ENCODE measurements at places on chromosomes 6 and 20.

DNA sequence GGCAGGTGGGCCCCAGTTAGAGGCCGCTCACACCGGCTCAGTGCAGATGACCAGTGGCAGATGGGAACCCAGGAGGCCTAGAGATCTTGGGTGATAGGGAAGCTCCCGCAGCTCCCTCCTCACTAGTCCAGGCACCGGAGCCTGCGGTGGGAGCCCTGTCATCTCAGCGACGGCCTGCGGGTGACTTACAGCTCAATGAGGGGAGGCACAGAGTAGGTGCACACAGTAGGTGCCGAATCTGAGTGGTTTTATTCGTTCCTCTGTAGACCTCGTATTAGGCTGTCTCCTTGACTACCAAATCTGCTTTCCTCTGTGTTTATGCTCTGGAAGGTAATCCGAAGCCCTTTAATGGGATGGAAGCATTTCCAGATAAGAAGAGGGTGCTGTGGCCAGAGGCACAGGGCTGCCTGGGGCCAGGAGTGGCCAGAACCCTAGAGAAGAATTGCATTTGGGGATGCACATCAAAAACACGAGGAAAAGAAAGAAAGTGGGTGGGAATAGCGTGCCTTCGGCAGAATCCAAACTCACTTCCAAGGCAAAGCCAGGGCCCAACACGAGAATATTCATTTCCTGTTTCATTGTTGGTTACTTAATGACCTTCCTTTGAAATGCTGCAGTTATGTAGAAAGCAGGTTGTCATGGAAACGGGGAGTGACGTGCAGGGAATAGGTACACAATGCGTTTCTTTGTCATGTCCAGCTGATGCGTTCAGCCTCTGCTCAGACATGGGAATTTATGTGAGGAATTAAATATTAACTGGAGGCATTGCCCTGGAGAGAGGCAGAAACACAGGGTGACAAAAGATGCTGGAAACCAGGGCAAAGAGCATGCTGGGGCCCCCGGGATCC, 24.7 kb downstream of the MYT1 start:
- no peak for DNase-seq

GRCh38 chr6:160084198-160084776, 37.3 kb upstream of the SLC22A1 start:
- no peak for DNase-seq

DNA sequence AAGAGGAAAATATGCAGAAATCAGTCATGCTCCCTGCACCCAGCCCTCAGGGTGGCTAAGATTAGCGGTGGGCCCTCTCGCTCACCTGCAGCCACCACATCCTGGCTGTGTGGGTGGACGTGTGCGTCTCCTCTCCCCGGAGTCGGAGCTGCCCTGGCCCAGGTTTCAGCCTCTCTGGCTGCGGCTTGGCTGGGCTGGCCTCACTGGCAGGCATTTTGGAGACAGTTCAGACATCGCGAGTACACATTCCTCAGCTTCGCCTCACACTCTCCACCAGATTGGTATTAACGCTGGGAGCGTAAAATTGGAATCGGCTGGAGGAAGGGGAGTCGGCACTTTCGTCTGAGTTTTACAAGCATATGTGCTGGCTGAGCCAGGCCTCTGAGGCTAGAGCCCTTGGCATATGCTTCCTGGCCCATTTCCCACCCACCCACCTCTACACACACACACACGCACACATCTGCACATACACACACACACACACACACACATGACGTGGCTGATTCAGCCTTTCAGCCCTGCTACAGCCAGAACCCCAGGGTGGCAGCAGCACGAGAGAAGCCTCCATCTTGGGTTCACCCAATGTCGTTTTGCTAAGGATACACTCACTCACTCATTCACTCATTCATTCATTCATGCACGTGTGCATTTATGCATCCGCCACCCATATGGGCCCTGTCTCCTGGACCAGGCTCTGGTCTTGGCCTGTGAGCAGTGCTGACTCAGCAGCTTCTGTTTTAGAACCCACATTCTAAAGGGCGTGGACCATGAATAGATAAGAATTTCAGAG, 42.9 kb downstream of the BCAS4 start:
- no peak for DNase-seq

DNA sequence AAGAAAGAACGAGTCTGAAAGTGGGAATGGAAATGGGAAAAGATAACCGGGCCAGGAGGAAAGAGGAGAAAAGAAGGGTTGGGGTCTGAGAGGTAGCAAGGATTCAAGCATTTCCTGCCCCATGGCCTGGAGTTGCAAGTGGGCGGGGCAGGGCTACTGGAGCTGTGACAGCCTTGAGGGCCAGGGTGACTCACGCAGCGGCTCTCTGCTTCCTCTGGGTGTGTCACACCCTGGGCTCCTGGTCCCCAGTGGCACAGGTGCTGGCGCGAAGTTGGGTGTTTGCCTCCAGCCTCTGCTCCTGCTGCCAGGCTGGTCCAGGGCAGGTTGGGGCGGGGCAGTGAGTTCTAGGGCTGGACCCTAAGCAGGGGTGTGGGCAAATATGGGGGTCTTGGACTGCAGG, 3.3 kb upstream of the ULBP3 start:
- no peak for DNase-seq

GRCh38 chr20:36688630-36689029, 42.6 kb upstream of the SLA2 start:
- no peak for DNase-seq

GRCh38 chr6:132227904-132228303, 173.4 kb downstream of the MOXD1 start:
- DNase-seq = no peak

DNA sequence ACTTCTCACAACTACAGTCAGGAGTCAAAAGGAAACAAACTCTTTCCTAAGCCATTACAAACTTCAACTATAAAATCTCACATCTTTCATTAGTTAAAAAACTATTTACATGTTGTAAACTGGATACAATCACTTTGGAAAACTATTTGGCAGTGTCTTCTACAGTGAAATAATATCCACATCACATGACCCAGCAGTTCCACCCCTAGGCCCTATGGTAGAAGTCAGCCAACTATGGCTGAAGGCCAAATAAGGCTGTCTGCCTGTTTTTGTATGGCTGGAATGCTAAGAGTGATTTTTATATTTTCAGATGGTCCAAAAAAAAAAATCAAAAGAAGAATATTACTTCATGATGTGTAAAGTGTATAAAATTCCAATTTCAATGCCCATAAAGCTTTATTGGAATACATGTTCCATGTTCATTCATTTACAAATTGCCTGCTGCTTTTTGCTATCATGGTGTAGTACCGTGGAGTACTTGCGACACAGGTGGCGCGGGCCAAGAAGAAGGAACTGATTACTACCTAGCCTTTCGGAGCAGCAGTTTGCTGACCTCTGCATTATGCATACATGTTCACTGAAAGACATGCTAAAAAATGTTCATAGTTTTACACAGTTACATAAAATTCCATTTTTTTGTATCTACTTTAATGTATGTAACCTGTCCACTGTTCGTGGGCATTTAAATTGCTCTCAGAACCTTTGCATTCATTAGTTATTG, 129.0 kb downstream of the KIF16B start:
- no peak for DNase-seq

DNA sequence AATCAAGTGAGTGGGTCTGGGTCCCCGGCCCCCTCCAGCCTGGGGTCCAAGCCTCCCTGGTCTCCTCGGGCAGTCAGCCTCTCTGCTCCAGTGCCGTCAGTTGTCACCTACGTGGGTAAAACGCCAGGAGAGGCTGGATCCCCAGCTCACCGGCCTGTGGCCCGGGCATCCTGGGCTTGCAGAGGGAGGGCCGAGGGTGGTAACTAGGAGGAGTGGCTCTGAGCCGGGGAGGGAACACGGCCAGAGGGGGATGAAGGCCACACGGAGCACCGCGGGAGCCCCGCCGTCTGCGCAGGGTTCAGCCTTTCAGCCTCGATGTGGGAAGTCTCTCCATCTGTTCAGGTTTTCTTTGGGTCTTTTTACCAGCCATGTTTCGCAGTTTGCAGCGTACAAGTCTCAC, 29.5 kb upstream of the BHLHE23 start:
- DNase-seq = peak; percentile 41

DNA sequence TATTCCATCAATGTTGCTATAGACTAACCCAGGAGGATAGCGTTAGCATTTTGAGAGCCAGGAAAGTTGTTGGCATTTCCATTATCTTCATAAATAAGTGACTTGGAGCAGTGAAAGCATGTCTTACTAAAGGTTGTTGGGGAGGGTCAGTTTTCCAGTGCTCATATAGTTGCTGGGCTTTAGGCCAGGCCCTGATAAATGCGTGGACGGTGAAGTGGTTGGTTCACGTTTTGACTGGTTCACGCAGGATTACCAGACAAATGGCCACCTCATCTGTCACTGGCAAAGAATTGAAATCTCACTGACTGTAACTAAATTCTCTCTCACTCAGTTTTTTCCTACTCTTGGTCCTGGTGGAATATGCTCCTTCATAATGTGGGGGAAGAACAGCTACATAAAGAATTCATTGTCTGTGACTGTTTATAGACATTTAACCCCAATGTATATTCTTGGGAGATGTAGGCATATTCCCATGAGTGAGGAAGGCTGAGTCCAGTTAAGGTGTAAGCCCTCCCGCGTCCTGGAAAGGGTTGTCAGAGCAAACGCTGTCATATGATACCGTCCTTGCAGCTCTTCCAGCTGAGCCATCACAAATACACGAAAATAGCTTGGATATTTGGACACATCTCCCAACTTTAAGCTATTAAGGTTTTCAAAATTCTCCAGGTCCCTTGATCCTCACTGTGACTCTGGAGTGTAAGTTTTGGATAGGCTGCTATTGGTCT, 27.8 kb downstream of the LRRC1 start:
- no peak for DNase-seq

GRCh38 chr6:113120224-113120581, 736.9 kb upstream of the MARCKS start:
- no peak for DNase-seq

DNA sequence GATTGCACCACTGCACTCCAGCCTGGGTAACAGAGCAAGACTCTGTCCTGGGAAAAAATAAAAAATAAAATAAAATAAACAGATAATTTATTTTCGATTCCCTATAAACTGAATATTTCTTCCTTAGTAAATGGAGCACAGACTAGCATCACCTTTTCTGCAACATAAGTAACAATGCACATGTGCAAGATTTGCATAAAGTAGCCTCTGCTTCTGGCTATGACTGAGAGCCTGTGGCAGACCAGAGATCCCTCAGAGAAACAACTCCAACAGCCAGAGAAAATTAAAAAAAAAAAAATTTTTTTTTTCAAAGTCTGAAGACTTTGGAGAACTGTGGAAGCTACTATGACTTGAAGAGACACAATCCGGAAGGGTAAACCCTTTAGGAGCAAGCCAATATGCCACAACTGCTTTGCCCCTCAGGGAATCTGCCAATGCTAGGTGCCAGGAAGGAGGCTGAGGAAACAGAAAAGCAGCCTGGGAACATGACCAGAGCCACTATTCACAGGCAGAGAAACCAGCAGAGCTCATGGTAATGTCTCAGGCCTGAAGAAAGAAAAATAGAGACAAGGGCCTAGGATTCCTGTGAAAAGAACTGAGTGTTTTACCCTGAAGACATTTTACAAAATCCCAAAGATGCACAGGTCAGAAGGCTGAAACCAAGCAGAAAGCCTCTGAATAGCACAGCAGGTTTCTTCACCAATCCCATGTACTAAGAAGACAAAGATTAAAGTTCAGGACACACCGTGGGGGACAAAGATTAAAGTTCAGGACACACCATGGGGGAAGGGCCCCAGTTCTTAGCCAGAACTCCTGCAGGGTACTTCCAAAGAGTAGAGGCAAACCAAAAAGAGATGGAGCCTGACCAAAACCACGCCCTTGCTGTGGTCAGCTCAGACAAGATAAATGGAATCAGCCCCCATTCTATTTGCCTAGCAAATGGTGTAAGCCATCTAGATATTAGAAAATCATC, 25.8 kb downstream of the B4GALT5 start:
- DNase-seq = no peak

DNA sequence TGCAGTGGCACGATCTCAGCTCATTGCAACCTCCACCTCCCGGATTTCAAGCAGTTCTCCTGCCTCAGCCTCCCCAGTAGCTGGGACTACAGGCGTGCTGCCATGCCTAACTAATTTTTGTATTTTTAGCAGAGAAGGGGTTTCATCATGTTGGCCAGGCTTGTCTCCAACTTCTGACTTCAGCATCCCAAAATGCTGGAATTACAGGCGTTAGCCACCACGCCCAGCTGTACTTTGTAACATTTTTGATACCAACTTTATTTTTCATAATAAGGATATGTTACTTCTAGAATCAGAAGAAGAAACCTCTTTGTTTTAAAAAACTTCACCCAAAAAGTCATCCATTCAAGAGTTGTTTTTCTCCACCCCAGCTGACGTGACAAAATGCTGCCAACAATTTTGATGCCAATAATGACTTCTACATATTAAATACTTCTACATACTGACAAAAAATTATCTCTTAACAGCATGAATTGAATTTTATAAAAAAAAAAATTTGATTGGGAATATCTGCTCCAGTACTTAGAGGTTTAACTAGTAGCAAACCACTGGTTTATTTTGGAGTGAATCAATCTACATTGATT, 22.5 kb upstream of the PRIM2 start:
- no peak for DNase-seq

GRCh38 chr20:34736106-34736735, 32.1 kb downstream of the TP53INP2 start:
- DNase-seq = no peak

GRCh38 chr6:6458172-6458571, 130.3 kb upstream of the LY86 start:
- no peak for DNase-seq

DNA sequence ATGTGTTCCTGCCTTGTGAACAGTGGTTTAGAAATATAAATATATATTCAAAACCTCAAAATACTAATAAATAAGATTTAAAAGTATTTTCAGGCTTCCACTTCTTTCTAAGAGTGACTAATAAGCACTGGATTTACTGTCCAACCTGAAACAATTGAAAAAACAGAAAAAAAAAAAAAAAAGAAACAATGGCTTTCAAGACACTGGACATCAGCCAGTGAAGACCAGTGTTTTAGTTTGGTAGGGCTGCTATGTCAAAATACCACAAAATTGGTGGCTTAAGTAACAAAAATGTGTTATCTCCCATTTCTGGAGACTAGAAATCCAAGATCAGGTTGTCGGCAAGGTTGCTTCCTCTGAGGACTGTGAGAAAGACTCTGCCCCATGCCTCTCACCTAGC, 101.4 kb upstream of the PDE7B start:
- DNase-seq = no peak

GRCh38 chr6:107665382-107665781, 158.7 kb downstream of the SCML4 start:
- DNase-seq = no peak

DNA sequence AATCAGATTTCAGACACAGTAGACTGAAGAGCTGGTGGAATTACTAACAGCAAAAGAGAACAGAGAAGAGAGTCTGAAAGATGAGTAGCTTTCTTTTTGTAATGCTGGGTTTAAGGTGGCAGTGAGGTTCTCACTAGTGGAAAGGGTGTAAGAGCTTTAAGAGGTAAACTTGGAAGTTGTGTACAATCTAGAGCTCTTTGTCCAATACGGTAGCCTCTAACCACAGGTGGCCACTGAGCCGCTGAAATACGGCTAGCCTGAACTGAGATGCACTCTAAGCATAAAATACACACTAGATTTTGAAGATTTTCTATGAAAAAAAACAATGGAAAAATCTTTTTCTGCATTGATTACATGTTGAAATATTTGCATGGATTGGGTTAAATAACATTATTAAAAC, 4.0 kb downstream of the ELOVL2 start:
- DNase-seq = no peak

GRCh38 chr6:133339543-133340384, 98.6 kb downstream of the EYA4 start:
- no peak for DNase-seq

GRCh38 chr6:118875672-118876071, 18.3 kb upstream of the ASF1A start:
- no peak for DNase-seq
